ENCODE measurements at places on chromosomes 1 and 21.
A peak's percentile ranks its signal among the peaks of the same experiment; 100 is the strongest.

GRCh38 chr1:198694542-198694941 lies 55.7 kb downstream of the PTPRC start:
- no peak for DNase-seq

DNA sequence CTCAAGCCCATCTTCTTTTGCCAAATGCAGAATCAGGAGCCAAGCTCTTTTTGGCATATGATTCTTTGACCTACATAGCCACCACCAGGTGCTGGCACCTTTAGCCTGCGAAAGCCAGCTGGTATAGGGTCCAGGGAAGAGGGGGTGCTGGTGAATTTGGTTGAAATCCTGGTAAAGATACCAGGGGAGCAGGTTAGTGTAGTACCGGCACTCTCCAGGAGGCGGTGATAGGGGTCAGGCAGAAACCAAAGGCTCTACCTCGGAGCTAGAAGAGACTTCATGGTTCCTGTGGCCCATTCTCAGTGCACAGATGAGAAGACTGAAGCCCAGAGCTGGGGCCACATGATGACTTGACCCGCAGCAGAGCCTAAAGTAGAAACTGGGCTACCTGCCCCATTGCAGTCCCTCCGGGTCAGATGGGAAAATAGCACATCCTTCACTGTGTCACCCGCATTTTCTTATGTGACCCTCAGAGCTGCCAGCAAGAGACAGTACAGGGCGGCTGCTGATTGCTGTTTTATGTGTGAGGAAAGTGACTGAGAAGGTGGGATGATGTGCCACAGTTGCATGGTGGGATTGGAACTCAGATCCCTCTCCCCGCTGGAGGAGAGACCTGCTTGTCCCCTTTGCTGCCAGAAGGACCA lies 36.0 kb upstream of the IL19 start:
- peak; percentile 86 for DNase-seq

DNA sequence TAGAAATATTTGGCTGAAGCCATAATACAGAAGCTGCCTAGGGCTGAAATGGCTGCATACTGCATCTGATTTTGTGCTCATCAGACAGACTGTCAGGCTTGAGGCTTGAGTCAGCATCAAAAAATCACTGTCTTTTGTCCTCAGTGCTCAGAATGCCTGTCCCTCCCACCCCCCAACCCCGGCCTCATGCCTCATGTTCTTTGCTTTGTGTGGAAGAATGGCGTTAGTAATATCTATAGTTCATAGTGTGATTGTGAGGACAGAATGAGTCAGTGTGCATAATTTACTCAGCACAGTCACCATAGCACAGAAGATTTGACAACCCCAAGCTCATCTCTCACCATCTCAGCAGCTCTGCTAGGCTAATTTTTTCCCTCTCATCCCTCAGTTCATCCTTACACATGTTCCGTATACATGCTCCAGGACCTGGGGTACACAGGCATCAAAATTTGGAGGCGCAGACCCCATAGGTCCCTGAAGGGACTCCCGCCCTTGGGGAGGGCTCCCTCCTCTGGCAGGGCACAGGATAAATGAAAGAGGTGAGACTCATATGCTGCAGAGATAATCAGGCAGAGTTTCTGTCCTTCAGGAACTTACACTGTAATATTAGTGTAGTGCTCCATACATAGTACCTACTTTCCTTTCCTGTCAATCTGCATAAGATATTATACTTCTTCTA lies 159.1 kb upstream of the C8B start:
- DNase-seq = no peak

DNA sequence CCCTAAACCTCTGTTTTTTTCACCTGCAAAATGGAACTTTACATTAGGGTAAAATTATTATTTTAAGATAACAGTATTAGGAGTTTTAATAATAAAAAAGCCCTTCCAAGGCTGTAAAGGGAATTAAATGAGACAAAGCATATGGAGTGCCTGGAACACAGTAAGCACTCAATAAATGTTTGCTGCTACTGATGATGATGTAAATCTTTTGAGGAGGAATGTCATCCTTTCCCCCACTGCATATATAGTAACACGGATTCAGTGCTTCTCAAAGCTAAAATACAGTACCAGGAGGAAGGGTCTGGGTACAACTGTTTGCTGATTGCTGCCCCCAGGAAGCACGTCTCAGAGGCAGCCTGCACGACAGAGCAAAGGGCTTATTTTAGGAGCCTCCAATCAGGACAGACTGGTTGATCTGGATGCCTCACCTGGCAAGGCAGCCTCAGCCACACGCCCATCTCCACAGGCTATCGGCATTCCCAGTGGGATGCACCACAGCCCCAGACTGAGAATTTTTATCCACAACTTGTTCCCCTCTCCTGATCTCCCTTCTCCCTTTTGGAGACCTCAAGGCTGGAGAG lies 64.4 kb downstream of the GADD45A start:
- no peak for DNase-seq

GRCh38 chr1:233290396-233291034 lies 5.0 kb downstream of the PCNX2 start:
- no peak for DNase-seq

GRCh38 chr1:197841883-197842553 lies 60.4 kb upstream of the C1orf53 start:
- no peak for DNase-seq

DNA sequence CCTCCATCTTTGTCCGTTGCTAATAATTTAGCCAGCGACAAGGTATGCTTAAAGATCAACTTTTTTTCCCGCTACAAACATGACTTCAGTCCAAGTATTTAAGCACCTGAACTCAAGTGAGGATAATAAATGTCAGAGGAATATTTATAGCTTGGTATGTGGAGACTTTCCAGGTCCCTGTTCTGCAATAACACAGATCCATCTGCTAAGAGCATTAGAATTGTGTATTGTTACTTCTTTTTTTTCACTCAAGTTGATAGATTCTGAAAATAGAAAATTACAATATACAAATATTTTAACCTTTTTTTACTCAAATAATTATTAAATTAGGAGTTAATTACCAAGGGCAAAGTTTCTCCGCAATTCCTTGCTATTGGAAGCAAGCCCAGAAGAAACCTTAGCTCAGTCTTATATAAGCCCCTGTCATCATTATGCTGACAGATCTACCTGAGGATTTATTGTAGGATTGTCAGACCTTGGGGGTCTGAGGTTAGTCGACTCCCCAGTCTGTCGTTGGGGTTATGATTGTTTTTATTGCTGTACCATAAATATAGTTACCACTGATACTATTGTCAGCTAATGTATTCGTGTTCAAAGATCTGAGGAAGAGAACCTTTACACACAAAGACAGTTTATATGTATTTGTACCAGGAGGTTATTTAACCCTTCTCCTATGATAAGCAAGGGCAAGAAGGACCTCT lies 337.9 kb downstream of the TBX15 start:
- no peak for DNase-seq

GRCh38 chr21:42581336-42581992 lies 67.8 kb downstream of the SLC37A1 start:
- no peak for DNase-seq

GRCh38 chr21:36347278-36347961 lies 27.4 kb downstream of the MORC3 start:
- DNase-seq = no peak

DNA sequence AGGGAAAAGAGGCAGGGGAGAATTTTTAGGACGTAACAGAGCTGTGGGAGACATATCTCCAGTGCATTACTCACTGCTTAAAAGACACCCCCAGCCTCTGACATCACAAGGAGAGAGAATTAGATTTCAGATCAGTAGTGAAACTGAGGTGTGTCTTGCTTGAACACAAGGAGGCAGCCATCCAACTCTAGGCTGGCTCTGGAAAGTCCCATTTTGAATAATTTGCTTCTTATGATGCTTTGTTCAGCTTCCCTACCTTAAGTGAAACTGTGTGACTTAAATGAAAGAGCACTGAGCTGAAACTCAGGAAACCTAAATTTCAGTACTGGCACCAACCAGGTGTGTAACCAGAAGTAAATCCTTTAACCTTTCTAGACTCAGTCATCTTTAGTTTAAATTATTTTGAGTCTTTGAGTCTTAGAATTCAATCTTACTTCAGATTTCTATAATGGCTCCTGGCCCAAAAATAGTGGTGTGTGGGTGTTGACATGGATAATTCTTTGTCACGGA lies 251.6 kb upstream of the SGIP1 start:
- DNase-seq = peak; percentile 38
